SK-N-SH treated with all-trans-retinoic acid at 6 μM for 48 hours (cell line): ENCODE measurements at places on chromosomes 13 and 19.

DNA sequence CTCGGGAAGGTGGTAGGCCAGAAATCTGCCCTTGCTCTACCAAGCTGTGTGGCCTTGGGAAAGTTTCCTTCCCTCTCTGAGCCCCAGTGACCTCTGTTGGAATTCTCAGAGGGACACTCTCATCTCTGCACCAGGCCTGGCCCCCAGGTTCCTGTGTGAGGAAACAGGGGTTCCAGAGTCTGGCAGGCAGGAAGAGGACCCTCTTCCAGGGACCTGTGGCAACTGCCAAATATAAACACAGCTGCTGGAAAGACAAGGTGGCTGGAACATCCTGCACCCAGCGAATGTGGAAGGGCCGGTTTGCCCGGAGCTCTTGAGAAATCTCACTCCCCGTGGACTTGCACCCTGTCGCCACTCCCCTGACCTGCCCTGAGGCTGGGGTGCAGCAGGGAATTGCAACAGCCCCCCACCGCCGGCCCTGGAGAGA is 52.8 kb downstream of the GADD45B start:
- ATAC-seq = no peak

- peak; percentile 49 for ATAC-seq
These were observed 60.8 kb downstream of the KCTD12 start for GRCh38 chr13:76825430-76825829.

GRCh38 chr13:49652355-49653305 is 24.3 kb downstream of the ARL11 start:
- ATAC-seq = peak; percentile 79

DNA sequence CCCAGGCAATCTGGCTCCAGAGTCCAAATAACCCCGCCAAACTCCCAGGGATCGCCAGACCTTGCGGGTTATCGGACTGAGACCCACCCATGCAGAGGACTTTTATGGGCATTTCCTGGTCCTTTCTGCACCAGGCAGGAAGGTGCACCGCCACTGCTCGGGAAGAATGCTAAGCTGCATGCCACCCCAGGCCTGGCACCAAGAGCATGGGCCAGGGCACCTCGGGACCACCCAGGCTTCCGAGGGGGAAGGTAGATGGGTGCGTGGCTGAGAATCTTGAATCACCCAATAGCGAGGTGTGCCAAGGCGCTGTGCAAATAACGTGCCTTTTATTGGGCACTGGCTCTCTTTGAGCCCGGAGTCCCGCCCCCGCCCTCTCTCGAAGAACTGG is 422 bp upstream of the ZNF575 start:
- peak; percentile 16 for ATAC-seq

DNA sequence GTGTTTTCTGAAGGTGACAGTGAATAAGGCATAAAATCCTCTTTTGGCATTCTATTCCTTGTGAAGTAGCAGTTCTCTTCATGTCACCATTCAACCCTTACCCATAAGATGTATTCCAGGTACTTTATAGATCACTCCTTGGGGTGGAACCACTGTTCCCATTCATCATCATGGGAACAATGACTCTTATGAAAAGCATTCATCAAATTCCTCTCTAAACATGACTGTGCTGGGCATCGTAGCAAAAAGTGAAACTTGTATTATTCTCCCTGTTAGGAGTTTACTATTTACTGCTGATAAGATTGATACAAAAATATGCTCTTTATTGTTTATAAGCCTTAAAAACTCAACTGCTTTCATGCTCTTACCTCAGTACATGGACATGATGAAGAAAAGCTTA is 793.4 kb downstream of the LIG4 start:
- ATAC-seq = peak; percentile 60

- ATAC-seq = no peak
These were observed 363.8 kb upstream of the PCDH20 start for GRCh38 chr13:61779456-61779855.

DNA sequence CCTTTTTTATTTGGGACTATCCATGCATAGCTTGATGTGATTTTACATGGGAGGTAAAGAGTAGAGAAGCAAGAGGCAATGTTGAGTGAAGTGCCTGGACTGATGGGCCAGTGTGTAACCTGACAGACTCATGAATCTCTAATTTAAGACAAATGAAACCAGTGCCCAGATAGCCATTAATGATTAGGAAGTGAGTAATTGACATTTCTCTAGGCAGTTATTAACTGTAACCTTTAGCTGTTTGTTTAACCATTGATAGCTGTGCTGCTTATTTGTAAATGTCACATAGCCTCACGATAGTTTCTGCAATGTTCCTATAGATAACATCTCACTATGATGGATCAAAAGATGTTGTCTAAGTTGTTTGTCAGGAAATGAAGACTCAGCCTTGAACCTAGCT is 1047.5 kb upstream of the SPRY2 start:
- ATAC-seq = no peak

DNA sequence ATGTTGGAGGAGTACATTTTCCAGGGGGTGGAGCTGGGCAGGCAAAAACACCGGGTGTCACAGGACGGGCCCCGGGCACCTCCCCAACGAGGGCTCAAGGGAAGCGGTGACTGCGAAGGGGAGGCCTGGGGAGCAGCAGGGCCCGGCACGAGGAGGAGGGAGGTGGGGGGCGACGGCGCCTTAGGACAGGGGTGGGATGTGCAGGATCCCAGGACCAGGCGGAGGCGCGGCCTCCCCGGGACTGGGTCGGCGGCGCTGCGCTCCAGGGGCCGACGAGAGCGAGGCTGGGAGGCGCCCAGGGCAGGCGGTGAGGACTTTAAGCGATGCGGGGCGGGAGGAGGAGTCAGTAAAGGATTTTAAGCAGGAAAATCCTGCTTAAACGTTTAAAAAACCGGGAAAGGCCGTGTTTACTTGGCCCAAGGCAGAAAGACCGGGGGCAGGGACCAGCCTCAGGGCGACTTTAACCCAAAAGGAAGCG is 427 bp downstream of the ZNF160 start:
- ATAC-seq = peak; percentile 66

- no peak for ATAC-seq
These were observed 233.6 kb downstream of the SLITRK6 start for GRCh38 chr13:85565652-85566051.

- ATAC-seq = no peak
These were observed 5.5 kb downstream of the RAVER1 start for GRCh38 chr19:10327793-10328192.

DNA sequence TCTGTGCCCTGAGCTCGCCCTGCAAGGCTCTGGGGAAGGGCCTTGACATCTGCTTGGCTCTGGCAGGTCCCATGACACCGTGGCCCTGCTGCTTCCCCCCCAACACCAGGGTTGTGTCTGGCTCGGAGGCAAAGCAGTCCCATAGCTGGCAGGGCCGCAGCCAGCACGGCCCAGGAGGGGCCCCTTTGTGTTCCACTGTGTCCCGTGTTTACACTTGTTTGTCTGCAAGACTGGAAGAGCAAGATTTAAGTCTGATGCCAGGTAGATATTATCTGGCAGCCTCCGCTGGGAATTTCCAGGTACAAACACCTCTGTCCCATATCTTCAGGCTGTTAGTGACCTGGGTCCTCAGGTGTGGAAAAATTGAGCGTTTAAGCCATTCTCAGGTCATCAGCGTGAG is 44.3 kb downstream of the MCF2L start:
- ATAC-seq = no peak

DNA sequence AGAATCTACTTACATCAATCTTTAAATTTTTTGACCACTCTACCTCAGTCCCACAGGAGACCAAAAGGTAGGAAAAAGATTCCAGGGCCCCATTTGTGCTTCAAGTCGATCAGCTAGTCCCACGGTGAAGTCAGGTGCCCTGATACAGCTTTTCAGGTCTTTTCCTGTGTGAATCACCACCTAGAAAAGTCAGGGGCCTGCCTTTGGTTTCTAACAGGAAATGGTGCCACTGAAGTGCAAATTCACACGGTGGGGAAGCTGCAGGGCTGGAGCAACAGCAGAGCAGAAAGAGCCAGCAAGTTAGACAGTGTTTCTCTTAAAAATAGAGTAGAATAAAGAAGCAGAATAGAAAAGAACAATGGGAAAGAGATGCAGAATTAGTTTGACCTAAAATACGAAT is 107.5 kb downstream of the KLF12 start:
- ATAC-seq = no peak
